Astrocyte (in vitro differentiated cells and primary cell): ENCODE measurements at places on chromosomes 2 and 18. TPM values are rescaled to one million over a fixed set of nuclear protein-coding genes. Genes with fewer than 3 reads are reported as not detected.

PSD4 gene
- total RNA-seq = 2.6 and 4.0 TPM in 2 replicates

DCC gene
- total RNA-seq = 2.0 and 2.6 TPM in 2 replicates

- H3K27ac ChIP-seq = no peak overlapping the region
- no peaks in the 10 kb centered on the region for H3K27me3 ChIP-seq
- H3K4me3 ChIP-seq = no peak overlapping the region
- no peaks in the 10 kb centered on the region for H3K36me3 ChIP-seq
- no peak for DNase-seq
These were observed 42.5 kb downstream of the STAT4 start for GRCh38 chr2:191108331-191108730.

SPHKAP gene
- not detected in 2 replicates for total RNA-seq

- H3K27me3 ChIP-seq = no peaks in the 10 kb centered on the region
- no peak overlapping the region for H3K27ac ChIP-seq
- H3K36me3 ChIP-seq = no peaks in the 10 kb centered on the region
- no peak for DNase-seq
- H3K4me3 ChIP-seq = no peak overlapping the region
These were observed 111.7 kb upstream of the RAB27B start for GRCh38 chr18:54716586-54716985.

DNA sequence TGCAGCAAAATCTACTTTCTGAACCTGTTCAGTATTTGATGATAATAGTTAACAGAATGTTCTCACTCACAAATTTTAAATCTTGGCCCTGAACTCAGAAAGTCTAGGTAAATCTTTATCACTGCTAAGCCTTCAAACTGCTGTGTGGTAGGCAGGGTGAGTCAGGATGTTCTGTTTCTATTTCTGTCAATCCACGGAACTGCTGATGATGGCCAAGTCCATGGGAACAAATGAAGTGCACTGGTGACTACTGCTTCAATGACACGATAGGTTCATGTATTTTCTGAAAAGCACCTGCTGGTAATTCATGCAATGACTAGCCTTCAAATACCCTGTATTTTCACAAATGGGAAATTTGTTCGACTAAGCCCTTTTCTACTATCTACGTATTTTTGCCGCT, 14.2 kb downstream of the NIFK start:
- peaks cover 13% of the 10 kb centered on the region for H3K4me1 ChIP-seq
- peak overlapping the region; percentile 83 for H3K27ac ChIP-seq
- peak; percentile 68 for DNase-seq
- no peaks in the 10 kb centered on the region for H3K27me3 ChIP-seq
- H3K36me3 ChIP-seq = peaks cover 6% of the 10 kb centered on the region

- H3K27me3 ChIP-seq = no peaks in the 10 kb centered on the region
- peak; percentile 83 for DNase-seq
- no peaks in the 10 kb centered on the region for H3K36me3 ChIP-seq
- H3K4me3 ChIP-seq = peak overlapping the region; percentile 63
These were observed 70.4 kb downstream of the ARHGEF33 start for GRCh38 chr2:38959938-38960608.

DNA sequence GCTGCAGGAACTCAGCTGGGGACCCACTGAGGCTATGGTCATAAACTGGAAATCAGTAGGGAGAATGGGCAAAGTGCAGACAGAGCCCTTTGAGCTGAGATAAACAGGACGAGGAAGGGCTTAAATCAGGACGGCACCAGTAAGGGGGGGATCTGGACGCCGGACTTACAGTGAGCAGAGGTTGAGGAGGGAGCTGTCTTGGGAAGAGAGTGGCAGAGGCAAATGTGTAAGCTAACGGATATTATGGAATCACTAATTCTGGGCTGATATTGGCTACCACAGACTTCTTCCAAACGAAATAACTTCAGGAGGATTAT, 539 bp downstream of the CYP27A1 start:
- peaks cover 4% of the 10 kb centered on the region for H3K27me3 ChIP-seq
- peak overlapping the region; percentile 51 for H3K4me3 ChIP-seq
- H3K36me3 ChIP-seq = no peaks in the 10 kb centered on the region
- no peak for DNase-seq
- H3K4me1 ChIP-seq = peaks cover 12% of the 10 kb centered on the region

CHRNG gene
- total RNA-seq = not detected in 2 replicates

GRCh38 chr2:132415915-132416722, 486 bp upstream of the GPR39 start:
- H3K4me3 ChIP-seq = peak overlapping the region; percentile 63
- peaks cover 23% of the 10 kb centered on the region for H3K4me1 ChIP-seq
- no peaks in the 10 kb centered on the region for H3K36me3 ChIP-seq
- peak overlapping the region; percentile 94 for H3K27ac ChIP-seq
- no peaks in the 10 kb centered on the region for H3K27me3 ChIP-seq

BBS5 gene
- 3.9 and 4.0 TPM in 2 replicates for total RNA-seq

- no peak overlapping the region for H3K4me3 ChIP-seq
- H3K27me3 ChIP-seq = no peaks in the 10 kb centered on the region
- no peaks in the 10 kb centered on the region for H3K4me1 ChIP-seq
- H3K27ac ChIP-seq = no peak overlapping the region
- H3K36me3 ChIP-seq = no peaks in the 10 kb centered on the region
These were observed 386.6 kb upstream of the SPRED2 start for GRCh38 chr2:65818873-65819451.

GRCh38 chr2:106841886-106842645, 43.9 kb downstream of the ST6GAL2 start:
- no peaks in the 10 kb centered on the region for H3K36me3 ChIP-seq
- no peaks in the 10 kb centered on the region for H3K4me1 ChIP-seq
- H3K4me3 ChIP-seq = no peak overlapping the region
- no peak for DNase-seq
- H3K27ac ChIP-seq = no peak overlapping the region

SLC25A52 gene
- total RNA-seq = not detected in 2 replicates

DNA sequence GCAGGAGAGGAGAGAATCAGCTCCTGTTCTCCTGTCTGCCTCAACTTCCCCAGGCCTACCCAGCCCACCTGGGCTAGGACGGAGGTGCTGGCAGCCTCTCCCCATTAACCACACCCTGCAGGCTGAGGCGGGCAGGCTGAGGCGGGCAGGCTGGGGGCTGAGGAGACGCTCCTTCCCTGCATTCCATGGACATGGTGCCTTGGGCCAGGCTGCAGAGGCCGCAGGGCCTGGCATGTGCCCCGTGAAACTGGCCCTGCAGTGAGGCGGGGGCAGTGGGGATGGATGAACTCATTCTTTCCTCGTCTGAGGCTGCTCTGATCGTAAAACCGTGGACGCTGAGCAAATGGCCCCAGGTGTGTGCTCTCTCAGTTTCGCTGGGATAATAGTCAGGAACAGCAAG, 84.7 kb upstream of the LAPTM4A start:
- peaks cover 2% of the 10 kb centered on the region for H3K27me3 ChIP-seq
- H3K4me3 ChIP-seq = no peak overlapping the region
- no peak for DNase-seq
- no peaks in the 10 kb centered on the region for H3K36me3 ChIP-seq

UGT1A5 gene
- not detected in 2 replicates for total RNA-seq

ASB18 gene
- total RNA-seq = not detected in 2 replicates

TBR1 gene
- total RNA-seq = not detected in 2 replicates

- no peak overlapping the region for H3K27ac ChIP-seq
- no peaks in the 10 kb centered on the region for H3K27me3 ChIP-seq
- H3K36me3 ChIP-seq = peaks cover 36% of the 10 kb centered on the region
- peaks cover 10% of the 10 kb centered on the region for H3K4me1 ChIP-seq
- DNase-seq = no peak
These were observed 57.3 kb downstream of the ITGB1BP1 start for GRCh38 chr2:9366026-9366425.

GRCh38 chr18:44602380-44602779, 78.3 kb upstream of the SETBP1 start:
- H3K4me3 ChIP-seq = no peak overlapping the region
- H3K27me3 ChIP-seq = no peaks in the 10 kb centered on the region
- H3K4me1 ChIP-seq = peaks cover 16% of the 10 kb centered on the region
- DNase-seq = peak; percentile 89

- no peak overlapping the region for H3K27ac ChIP-seq
- DNase-seq = no peak
These were observed 76.8 kb downstream of the ZFP36L2 start for GRCh38 chr2:43149482-43150107.

- no peak for DNase-seq
- peaks cover 7% of the 10 kb centered on the region for H3K27me3 ChIP-seq
- no peaks in the 10 kb centered on the region for H3K4me1 ChIP-seq
- no peak overlapping the region for H3K27ac ChIP-seq
- H3K4me3 ChIP-seq = no peak overlapping the region
These were observed 4.7 kb downstream of the ANKRD62 start for GRCh38 chr18:12098374-12098773.

GRCh38 chr2:23561544-23561943, 176.6 kb downstream of the KLHL29 start:
- H3K27ac ChIP-seq = no peak overlapping the region
- H3K4me1 ChIP-seq = peaks cover 11% of the 10 kb centered on the region
- no peak overlapping the region for H3K4me3 ChIP-seq
- H3K27me3 ChIP-seq = no peaks in the 10 kb centered on the region

- DNase-seq = peak; percentile 42
- H3K36me3 ChIP-seq = no peaks in the 10 kb centered on the region
- H3K4me1 ChIP-seq = no peaks in the 10 kb centered on the region
These were observed 193.8 kb downstream of the SEPTIN10 start for GRCh38 chr2:109419960-109420370.

DNA sequence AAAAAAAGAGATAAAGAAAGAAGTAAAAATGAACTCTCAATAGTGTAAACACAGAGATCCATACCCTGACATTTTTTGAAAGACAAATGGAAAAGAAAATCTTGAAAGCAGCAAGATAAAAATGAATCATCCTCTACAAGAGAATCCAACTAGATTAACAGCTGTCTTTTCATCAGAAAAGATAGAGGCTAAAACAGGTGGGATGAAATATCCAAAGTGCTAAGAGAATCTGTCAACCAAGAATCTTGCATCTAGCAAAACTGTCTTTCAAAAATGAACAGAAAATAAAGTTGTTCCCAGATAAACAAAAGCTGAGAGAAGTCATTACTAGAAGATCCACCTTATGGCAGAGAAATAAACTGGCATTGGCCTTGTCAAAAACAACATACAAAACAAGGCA, 117.3 kb upstream of the MAPRE2 start:
- no peak for DNase-seq
- no peak overlapping the region for H3K27ac ChIP-seq
- no peaks in the 10 kb centered on the region for H3K27me3 ChIP-seq

GRCh38 chr2:65309699-65310098, 82.1 kb downstream of the ACTR2 start:
- DNase-seq = no peak
- H3K27me3 ChIP-seq = no peaks in the 10 kb centered on the region
- no peak overlapping the region for H3K27ac ChIP-seq
- H3K4me3 ChIP-seq = no peak overlapping the region
- H3K36me3 ChIP-seq = peaks cover 32% of the 10 kb centered on the region
- peaks cover under 1% of the 10 kb centered on the region for H3K4me1 ChIP-seq

C2orf80 gene
- total RNA-seq = not detected in 2 replicates

DNA sequence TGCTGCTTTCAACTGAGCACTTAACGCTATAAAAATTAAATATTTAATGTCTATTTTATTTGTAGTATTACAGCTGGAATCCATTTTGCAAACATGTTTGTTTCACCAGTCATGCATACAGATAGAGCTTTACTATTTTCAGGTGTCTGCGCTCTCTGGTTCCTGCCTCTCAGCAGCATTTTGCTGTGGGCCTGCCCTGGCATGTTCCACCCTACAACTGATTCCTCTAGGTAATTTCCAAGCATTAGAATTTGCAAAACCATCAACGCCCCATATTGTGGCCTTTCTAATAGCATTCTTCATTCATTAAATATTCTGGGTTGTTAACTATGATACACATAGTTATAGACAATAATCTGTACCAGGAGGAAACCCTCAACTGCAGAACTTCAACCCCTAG, 266.4 kb upstream of the DLGAP1 start:
- H3K4me1 ChIP-seq = no peaks in the 10 kb centered on the region
- no peak overlapping the region for H3K27ac ChIP-seq
- H3K4me3 ChIP-seq = no peak overlapping the region
- H3K27me3 ChIP-seq = no peaks in the 10 kb centered on the region
- no peak for DNase-seq
- H3K36me3 ChIP-seq = no peaks in the 10 kb centered on the region

- DNase-seq = peak; percentile 18
- peak within 1 kb of the TSS; percentile 45 for H3K27ac ChIP-seq
- peaks cover 16% of the 10 kb centered on the region for H3K4me1 ChIP-seq
- peak within 1 kb of the TSS; percentile 75 for H3K4me3 ChIP-seq
- H3K36me3 ChIP-seq = no peaks in the 10 kb centered on the region
- H3K27me3 ChIP-seq = peaks cover 10% of the 10 kb centered on the region
These were observed at the start of gene BCL2 for GRCh38 chr18:63319383-63320122. Gene BCL2 (minus strand): TSS chr18:63319769.

DNA sequence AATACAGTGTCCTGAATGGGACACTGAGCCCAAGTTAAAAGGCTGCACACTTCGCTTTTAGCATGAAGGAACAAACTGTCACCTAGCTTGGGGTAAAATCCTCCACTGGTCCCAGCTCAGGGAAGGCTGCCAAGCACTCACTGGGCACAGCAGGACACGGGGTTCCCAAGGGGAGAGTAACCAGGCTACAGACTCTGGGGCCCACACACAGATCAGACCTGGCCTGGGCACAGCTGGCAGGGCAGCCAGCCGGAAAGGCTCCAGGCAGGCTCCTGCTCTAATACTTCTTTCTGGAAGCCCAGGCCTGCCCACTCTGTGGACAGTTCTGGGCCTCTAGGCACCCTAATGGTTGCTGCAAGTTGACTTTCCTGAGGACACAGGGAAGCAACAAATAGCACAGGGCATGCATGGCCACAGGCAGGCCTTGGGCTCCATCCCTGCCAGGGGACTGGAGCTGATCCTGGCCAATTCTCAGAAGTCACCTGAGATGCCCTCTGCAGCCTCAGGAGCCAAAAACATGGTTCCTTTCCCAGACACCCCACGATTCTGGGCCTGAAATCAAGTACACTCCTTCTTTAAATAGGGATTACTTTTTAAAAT, 18.7 kb upstream of the SULT1C3 start:
- no peaks in the 10 kb centered on the region for H3K4me1 ChIP-seq
- no peak overlapping the region for H3K27ac ChIP-seq
- H3K4me3 ChIP-seq = no peak overlapping the region

GRCh38 chr2:238425979-238426567, 654 bp upstream of the ASB1 start:
- peak; percentile 88 for DNase-seq
- peak overlapping the region; percentile 96 for H3K27ac ChIP-seq
- no peaks in the 10 kb centered on the region for H3K27me3 ChIP-seq
- H3K36me3 ChIP-seq = peaks cover 5% of the 10 kb centered on the region

BUB1 gene
- total RNA-seq = 4.8 and 8.0 TPM in 2 replicates

DNA sequence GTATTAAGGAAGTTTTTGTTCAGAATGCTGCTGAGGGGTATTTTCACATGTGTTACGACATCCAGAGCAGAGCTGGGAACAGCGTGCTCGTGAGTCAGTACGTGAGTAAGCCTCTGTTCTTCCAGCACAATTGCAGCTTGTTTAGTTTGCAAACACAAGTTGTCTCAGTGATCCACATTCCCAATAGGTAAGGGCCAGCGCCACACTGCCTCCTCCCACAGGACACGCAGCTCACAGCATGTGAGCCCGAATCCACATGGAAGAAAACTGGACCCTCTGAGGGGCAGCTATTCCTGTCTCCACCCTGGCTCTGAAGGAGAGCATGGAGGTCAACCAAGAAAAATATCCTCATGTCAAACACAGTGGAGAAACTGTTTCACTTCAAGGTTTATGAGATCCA, 173.9 kb upstream of the PID1 start:
- H3K27ac ChIP-seq = peak overlapping the region; percentile 97
- H3K27me3 ChIP-seq = no peaks in the 10 kb centered on the region
- H3K4me1 ChIP-seq = peaks cover 32% of the 10 kb centered on the region
- DNase-seq = peak; percentile 98

- peaks cover 3% of the 10 kb centered on the region for H3K36me3 ChIP-seq
- DNase-seq = peak; percentile 25
- H3K4me3 ChIP-seq = no peak overlapping the region
- no peak overlapping the region for H3K27ac ChIP-seq
- peaks cover 8% of the 10 kb centered on the region for H3K4me1 ChIP-seq
These were observed 111.9 kb downstream of the EPC2 start for GRCh38 chr2:148756292-148756975.
